Fibroblast of lung (primary cell): ENCODE measurements at places on chromosomes 1 and 21.
A peak's percentile ranks its signal among the peaks of the same experiment; 100 is the strongest.

DNA sequence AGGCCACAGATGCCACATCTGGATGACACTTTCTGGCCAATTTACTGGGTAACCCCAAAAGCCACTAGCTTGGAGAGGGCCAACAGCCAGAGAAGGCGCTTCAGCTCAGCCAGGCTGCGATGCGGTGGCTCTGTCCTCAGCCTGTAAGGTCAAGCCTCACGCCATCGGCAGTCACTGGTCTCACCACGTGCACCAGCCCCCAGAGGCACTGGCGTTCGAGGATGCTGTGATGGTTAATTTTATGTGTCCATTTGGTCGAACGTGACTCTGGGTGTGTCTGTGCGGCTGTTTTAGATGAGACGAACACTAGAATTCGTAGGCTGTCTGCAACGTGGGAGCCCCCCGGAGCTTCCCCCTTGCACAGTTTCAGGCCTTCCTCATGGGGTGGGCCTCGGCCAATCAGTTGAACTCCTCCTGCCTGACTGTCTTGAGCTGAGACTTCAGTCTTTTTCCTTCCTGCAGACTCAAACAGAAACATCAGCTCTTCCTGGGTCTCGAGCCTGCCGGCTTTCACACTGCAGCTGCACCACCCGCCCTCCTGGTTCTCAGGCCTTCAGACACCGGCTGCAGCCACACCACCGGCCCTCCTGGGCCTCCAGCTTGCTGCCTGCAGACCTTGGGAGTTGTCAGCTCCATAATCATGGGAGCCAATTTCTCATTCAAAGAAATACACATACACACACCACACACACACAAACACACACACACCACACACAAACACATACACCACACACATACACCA lies 41.6 kb upstream of the SLC45A1 start:
- no peak for DNase-seq

DNA sequence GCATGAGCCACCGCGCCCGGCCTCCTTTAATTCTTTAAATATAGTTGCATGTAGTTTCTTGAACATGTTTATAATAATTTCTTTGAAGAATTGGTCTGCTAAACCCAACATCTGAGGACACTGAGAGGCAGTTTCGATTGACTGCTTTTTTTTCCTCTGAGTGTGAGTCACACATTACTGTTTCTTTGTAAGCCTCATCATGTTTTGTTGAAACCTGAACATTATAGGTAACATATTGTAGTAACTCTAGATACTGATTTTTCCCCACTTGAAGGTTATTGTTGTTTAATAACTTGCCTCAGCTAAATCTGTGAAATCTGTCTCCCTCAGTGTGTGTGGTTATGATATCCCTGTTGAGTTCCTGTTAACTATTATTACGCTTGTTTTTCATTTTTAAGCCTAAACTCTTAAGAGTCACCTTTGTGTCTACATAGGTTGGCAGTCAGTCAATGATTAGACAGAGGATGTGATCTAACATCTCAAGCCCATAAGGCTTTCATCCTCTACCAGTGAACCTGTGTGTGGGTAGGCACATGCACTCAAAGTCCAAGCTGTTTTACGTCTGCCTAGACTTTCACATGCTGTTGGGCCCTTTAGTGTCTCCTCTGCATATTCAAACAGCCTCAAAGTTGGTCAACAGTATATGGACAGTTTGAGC lies 155.5 kb downstream of the KCNH1 start:
- DNase-seq: no peak

DNA sequence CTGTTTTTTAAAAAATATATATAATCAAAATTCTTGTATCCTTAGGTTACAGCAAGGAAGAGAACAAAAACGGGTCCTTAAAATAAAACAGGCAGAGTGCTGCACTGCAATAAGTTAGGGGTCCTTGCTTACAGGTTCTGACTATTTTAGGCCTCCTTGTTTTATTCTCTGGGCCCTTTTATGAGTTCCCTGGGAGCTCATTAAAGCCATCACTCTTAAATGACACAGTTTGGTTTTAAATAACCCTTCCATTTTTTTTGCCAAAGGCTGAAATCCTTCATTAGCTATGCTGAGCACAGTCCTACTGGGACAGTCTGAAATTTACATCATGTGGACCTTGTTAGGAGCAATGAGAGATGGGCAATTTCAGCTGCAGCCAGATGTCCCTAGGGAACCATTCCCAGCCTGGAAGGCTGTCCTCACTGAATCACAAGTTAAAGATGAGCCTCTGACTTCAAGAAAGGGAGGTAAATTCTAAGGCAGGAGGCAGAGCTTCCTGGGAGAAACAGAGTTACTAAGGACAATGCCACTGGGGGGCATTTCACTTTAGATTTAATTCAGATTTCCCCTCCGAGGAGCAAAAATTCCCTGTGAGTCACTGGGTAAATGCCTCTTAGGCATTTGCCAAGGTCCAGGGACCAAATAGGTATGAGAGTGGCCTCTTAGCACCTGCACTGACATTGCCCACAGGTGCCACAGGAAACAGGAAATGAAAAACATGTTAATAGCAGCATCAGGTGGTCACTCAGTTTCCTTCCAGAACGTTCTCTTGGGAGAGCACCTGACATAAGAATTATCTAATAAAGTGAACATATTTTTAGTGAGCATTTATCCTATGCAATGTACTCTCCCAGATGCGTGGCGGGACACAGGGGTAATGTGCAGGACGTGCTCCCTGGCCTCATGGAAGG lies 3.8 kb upstream of the MUL1 start:
- no peak for DNase-seq

- no peak for DNase-seq
These were observed 158.9 kb upstream of the JUN start for GRCh38 chr1:58942759-58943191.

GRCh38 chr21:38712664-38713063 lies 93.1 kb upstream of the ETS2 start:
- DNase-seq: no peak

DNA sequence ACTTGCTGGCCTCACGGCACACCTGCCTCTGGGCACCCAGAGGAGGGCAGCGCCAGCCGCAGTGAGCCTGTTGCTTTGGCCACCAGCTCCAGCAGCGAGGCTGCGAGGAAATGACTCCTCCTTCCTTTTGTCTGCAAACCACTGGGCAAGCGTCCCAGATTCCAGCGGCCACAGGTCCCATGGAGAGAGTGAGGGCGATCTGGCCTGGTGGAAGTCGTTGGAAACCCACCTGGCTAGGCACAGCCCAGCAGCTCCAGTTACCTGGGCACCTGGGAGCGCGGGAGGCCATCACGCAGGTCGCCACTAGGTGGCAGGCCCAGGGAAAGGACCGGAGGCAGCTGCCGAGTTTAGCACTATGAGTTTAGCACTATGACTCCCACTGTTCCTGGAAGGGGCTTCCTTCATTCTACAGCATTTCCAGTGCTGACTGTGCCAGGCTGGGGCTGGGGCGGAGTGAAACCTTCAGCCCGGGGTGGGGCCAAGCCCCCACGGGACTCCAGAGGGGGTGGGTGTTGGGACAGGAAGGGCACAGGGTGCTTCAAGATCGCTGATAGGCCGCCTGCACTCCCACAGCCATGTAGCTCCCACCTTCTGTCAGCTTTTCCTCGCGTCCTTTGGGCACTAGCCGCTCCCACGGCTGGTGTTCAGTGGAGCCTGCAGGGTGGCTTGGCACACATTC lies 1.1 kb upstream of the ESPN start:
- no peak for DNase-seq

DNA sequence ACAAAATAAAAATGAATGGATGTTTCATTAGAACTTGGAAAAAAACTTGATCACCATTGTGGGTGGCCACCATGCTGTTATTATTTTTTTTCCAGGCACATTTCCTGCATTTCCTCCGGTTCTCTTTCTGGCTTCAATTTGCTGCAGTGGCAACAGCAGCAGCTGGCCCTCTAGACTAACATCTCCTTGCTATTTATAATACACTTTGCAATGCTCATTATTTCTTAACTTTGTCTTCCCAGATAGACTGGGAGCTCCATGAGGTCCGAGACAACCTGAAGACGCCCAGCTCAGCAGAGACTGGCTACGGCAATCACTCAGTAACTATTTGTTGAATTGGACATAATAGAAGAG lies 53.4 kb upstream of the ATP5PO start:
- no peak for DNase-seq

DNA sequence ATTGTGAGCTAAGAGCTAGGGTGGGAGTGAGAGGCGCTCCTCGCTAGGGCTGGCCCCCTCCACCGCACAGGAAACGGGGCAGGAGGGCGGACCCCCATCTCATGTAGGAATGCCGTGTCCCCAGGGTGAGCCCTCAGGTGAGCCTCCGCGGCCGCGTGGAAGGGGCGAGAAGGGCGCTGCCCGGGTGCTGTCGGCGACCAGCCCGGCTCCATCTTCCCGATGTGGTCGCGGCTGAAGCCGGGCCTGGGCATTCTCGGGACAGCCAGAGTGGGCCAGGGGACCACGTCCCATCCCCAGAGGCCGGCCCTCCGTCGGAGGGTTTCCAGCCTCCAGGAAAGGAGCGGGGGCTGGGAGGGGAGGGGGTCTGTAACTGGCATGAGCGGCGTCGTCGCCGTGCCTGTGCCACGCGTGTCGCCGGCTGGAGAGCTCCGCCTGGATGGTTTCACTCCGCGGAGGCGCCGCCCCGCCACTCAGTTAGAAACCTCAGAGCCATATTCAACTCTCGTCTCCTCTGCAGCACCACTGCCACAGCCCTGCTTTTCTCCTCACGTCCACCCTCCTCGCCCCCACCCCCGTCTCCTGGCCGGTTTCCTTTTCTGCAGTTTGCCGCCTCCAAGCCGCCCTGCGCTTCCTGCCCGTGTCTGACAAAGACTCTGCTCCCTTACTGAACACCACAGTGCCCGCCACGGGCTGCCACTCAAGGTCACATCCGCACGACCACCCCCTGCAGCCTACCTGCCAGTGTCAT lies at the start of gene TMEM269:
Gene TMEM269, plus strand, starts transcription at position 46 of the 748 bp plus-strand sequence. CDS start 4,903 bp downstream, outside the sequence.
- DNase-seq: peak; percentile 5
